Epithelial cell of esophagus (primary cell): ENCODE measurements at places on chromosomes 11 and 22.

GRCh38 chr11:62600367-62601121 lies 1.1 kb downstream of the MTA2 start:
- DNase-seq: no peak

GRCh38 chr11:118607401-118608359 lies at the start of gene PHLDB1:
TSS of gene PHLDB1 (plus strand) at chr11:118607615. CDS start at chr11:118613837, 6,222 bp downstream.
- DNase-seq: peak; percentile 60

DNA sequence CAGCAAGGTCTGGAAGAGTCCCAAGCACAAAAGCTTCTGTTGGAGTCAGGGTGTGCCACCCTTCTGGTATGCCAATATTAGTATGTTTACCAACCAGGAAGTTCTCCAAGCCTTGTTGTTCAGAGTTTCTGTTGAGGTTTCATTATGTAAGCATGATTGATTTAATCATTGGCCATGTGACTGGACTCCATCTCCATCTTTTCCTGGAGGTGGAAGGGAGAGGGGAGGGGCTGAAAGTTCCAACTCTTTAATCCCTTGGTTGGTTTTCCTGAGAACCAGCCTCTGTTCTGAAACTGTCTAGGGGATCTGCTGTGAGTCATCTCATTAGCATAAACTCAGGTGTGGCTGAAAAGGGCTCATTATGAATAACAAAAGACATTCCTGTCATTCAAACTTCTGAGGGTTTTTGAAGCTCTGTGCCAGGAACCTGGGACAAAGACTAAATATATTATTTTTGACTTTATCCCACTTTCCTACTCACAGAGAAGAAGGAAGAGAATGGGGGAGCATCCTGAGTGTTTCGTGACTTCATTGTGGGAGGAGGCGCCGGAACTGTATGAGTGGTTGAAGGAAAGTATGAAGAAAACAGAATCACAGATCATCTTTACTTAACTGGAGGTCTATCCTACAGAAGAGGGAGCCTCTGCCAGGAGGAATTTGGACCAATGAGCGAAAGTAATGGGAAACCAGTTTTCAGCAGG lies 138.2 kb downstream of the NECTIN1 start:
- peak; percentile 97 for DNase-seq

DNA sequence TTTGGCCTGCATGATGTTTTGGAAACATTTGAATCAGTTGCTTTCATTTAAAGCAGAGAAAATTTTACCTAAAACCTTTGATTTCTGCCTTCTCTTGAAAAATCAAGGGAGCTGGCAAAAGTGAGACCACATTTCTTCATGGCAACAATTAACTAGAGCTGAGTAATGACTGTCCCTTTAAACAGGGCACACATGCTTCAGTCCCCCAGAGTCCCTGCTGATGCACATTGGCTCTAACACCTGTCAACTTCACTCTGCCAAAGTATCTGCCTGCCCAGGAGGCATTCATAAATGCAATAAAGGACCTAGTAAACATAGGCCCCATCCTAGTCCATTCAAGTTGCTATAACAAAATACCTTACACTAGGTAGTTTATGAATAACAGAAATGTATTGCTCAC lies 87.1 kb upstream of the LDLRAD3 start:
- DNase-seq: no peak
